Transverse colon (tissue), 4 donors: ENCODE measurements at places on chromosomes 11 and 22. TPM values are rescaled to one million over a fixed set of nuclear protein-coding genes. Genes with fewer than 3 reads are reported as not detected.

The BCO2 gene
- 4.5 TPM for total RNA-seq

DNA sequence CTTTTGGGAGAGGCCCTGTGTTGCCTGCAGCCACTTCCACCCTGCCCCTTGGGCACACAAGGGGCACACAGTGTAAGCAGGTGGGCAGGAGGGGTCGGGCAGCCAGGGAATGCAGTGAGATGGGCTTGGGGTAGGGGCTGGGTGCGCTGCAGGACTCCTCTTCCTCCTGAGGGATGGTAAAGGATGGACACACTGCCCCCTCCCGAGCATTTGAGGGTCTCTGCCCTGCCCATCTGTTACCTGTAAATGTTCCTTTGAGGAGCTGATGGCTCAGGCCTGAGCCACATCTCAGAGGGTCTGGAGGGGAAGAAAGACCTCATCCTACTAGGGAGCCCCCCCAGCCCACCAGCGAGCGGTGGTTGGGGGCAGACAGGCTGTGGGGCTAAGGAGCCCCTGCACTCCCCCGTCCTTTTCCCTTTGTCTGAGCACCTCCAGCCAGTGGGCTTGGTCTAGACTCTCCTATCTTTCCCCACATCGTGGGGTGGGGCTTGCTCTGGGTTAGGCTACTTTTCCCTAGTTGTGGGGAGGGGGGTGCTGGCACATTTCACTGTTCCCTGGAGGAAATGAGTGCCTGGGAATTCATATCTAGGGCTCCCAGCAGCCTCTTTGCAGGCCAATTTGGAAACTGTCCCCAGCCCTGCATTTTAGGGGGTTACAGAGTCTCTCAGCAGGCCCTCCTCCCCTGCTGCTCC is 1.7 kb upstream of the TSSC4 start:
- no peak for DNase-seq

GRCh38 chr11:125941619-125942611 is 3.9 kb upstream of the VSIG10L2 start:
- peak; percentile 69 for DNase-seq

GRCh38 chr11:119369132-119369925 is 12.2 kb downstream of the USP2 start:
- DNase-seq = peak; percentile 66

- DNase-seq = peak; percentile 86
Observed at GRCh38 chr22:17867160-17867785, 93.0 kb upstream of the BID start.

- no peak for DNase-seq
Observed at GRCh38 chr11:121449123-121449522, 3.0 kb upstream of the SORL1 start.
